ENCODE measurements at places on chromosomes 7 and 10. TPM values are rescaled to one million over a fixed set of nuclear protein-coding genes. Genes with fewer than 3 reads are reported as not detected.

GRCh38 chr10:66521506-66521905 lies 404.3 kb upstream of the LRRTM3 start:
- no peak overlapping the region for H3K4me3 ChIP-seq
- H3K36me3 ChIP-seq = no peaks in the 10 kb centered on the region
- no peak for DNase-seq
- H3K27ac ChIP-seq = no peak overlapping the region

- H3K27me3 ChIP-seq = no peaks in the 10 kb centered on the region
- peaks cover 36% of the 10 kb centered on the region for H3K4me1 ChIP-seq
- H3K27ac ChIP-seq = peak overlapping the region; percentile 69
- peaks cover 74% of the 10 kb centered on the region for H3K36me3 ChIP-seq
- no peak for DNase-seq
- H3K4me3 ChIP-seq = no peak overlapping the region
Measured at GRCh38 chr7:106273009-106273668, 11.6 kb downstream of the NAMPT start.

ANKRD61 gene
- 0.16 TPM for total RNA-seq

DNA sequence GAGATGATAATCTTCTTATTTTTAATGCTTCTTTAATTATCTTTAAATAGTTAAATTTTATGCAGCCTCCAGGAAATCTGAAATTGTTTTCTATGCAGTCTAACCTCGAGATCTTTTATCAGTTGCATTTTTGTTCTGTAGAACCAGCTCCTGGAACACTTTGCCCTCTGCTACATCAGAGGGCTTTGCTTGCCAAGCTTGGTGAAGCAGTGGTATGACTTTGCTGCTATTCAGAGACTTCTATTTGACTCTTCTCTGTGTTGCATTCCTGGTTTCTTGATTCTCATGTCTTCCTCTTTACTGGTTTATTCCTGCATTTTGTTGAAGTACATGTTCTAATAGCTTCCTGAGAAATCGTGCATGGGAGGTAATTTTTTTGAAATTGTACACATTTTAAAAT lies 163.7 kb upstream of the TMEM229A start:
- H3K4me3 ChIP-seq = no peak overlapping the region
- H3K27ac ChIP-seq = no peak overlapping the region
- no peaks in the 10 kb centered on the region for H3K36me3 ChIP-seq
- DNase-seq = no peak

- peak overlapping the region; percentile 99 for H3K4me3 ChIP-seq
- H3K36me3 ChIP-seq = peaks cover 20% of the 10 kb centered on the region
- no peaks in the 10 kb centered on the region for H3K27me3 ChIP-seq
- peak overlapping the region; percentile 87 for H3K27ac ChIP-seq
- peaks cover 36% of the 10 kb centered on the region for H3K4me1 ChIP-seq
- DNase-seq = no peak
Measured at GRCh38 chr10:97445357-97445721, 467 bp downstream of the EXOSC1 start.

DDC gene
- 1.1 TPM for total RNA-seq

DNA sequence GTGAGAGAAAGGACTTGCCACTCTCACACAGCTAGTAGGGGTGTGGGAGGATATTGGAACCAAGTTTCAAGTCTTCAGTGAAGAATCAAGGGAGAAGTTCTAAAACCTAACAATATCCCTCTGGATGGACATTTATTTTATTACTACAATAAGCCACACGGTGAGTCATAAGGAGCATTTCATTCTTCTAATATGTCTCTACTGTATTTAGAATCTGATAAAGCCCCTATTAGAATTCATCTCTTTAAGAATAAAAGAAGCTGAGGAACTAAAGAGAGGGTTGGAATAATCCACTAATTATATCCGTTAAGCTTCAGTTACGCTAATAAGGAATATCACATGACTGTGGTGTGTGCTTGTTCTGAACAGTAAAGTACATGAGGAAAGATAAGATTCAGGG lies 40.9 kb upstream of the ATRNL1 start:
- no peaks in the 10 kb centered on the region for H3K4me1 ChIP-seq
- H3K27me3 ChIP-seq = peaks cover 4% of the 10 kb centered on the region
- H3K36me3 ChIP-seq = no peaks in the 10 kb centered on the region
- DNase-seq = no peak
- H3K4me3 ChIP-seq = no peak overlapping the region

TAS2R3 gene
- total RNA-seq = 0.60 TPM

TMEM139 gene
- total RNA-seq = 2.7 TPM

MKI67 gene
- 210 TPM for total RNA-seq

DNA sequence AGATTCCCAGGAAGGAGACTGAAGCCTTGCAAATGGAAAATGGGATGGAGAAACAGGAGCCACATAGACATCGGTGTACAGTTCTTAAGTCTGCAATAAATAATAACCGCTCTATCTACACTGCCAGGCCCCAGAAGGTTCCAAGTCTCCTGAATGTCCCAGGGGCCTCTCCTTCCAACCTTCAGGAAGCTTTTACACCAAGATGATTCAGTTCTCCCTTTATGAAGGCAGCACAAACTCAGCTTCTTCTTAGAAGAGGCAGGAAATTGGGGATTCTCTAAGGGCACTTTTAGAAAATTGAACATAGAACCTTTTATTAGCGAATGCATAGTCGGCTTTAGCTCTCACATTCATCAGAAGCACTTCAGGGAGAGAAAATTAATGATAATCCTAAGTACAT lies 130.8 kb upstream of the LYZL1 start:
- H3K36me3 ChIP-seq = no peaks in the 10 kb centered on the region
- no peaks in the 10 kb centered on the region for H3K4me1 ChIP-seq
- H3K4me3 ChIP-seq = no peak overlapping the region
- no peak for DNase-seq

- no peak for DNase-seq
- H3K36me3 ChIP-seq = no peaks in the 10 kb centered on the region
- H3K27ac ChIP-seq = no peak overlapping the region
- no peaks in the 10 kb centered on the region for H3K27me3 ChIP-seq
- peaks cover 5% of the 10 kb centered on the region for H3K4me1 ChIP-seq
Measured at GRCh38 chr7:40499718-40500117, 364.9 kb downstream of the SUGCT start.

WEE2 gene
- total RNA-seq = not detected

DNA sequence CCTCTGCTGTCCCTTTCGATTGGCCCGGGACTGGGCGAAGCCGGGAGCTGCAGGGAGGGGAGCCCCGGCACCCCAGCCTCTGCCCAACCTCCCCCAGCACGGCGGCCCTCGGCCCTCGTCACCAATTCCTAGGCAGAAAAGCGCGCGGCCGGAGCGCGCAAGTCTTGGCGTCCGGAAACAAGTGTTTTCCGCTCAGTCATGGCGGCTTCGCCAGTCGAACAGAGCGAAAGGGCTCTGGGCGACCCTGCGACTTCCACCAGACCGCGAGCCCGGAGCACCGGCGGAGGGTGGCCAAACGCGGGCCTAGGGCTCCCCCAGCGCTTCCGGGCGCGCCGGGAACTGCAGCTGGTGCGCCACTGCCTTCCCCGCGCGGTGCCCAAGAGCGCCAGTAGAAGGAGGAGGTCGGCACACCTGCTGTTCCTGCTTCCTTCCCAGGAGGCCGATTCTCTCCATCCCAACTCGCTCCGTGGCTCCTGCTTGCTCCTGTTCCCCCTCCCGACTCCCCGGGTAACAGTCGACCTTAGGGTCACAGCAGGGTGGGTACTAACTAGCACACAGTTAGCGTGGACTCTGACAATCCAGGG lies 729.9 kb downstream of the ZWINT start:
- H3K27me3 ChIP-seq = peaks cover 32% of the 10 kb centered on the region
- H3K36me3 ChIP-seq = peaks cover 2% of the 10 kb centered on the region
- no peak overlapping the region for H3K4me3 ChIP-seq
- no peak overlapping the region for H3K27ac ChIP-seq
- peaks cover 2% of the 10 kb centered on the region for H3K4me1 ChIP-seq
- DNase-seq = peak; percentile 55

GRCh38 chr7:39324139-39324760 lies 242.0 kb upstream of the YAE1 start:
- H3K27ac ChIP-seq = no peak overlapping the region
- DNase-seq = no peak
- H3K36me3 ChIP-seq = no peaks in the 10 kb centered on the region
- H3K4me3 ChIP-seq = no peak overlapping the region

Measured in activated naive CD8-positive, alpha-beta T cell treated with anti-CD3 and anti-CD28 coated beads for 36 hours (primary cell).